ENCODE measurements at places on chromosomes 1 and 21.

DNA sequence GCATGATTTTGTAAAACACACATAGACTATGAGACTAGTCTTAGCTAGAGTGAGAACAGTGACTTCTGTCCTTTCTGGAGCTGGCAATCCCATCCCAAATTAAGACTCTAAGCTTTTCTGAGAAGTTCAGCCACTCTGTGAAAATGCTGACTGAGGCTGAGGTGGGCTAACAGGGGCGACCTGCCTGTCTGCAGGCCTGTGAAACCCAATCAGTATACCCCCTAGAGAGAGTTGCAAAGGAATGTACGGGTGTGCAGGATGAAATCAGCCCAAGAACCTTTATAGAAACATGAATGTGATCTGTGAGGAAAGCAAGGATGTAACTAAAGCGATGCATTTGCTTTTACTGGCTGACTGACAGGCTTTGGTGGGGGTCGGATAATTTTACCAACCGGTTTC, 16.0 kb upstream of the TBX15 start:
- no peak for DNase-seq

DNA sequence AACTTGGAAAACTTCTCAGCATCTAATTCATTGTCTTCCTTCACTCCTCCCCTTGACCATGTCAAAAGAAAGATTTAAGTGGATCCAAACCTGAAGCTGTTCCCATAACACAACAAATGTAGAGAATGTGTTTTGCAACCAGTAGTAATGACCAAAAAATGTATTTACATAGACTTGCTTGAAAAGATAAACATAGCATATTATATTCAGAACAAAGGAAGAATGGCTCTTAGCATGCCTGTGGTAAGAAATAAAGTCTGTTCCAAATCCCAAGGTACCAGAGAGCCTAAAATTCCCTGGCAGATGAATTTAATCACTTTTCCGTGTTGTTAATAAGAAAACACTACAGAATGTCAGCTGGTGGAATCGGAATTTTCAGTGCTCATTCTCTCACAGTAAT, 36.8 kb downstream of the FMO3 start:
- DNase-seq: no peak

- DNase-seq: no peak
Measured at GRCh38 chr1:37622131-37622530, 12.6 kb downstream of the RSPO1 start.

- no peak for DNase-seq
Measured at GRCh38 chr1:77134359-77134758, 84.9 kb downstream of the PIGK start.

DNA sequence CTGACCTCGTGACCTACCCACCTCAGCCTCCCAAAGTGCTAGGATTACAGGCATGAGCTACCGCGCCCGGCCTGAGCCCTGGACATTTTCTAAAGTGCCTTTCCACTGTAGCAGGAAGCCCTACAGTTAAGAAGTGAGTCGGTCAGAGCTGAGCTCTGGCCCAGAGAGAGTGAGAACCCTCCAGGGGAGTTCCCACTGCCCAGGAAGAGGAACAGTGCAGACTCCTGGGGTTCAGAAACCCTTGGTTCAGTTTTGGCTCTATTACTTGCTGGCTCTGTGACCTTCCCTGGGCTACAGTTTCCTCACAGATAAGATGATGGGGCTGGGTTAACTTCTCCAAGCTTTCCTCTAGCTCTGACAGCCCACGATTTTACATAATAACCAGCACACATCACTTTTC, 20.9 kb downstream of the SLC9A1 start:
- no peak for DNase-seq

All from activated T-cell treated with anti-CD3 and anti-CD28 coated beads, Interleukin-2, amount 50 U/mL, for 48 hours (primary cell).